Activated CD4-positive, alpha-beta memory T cell treated with anti-CD3 and anti-CD28 coated beads for 36 hours (primary cell): ENCODE measurements at places on chromosomes 16 and 17. TPM values are rescaled to one million over a fixed set of nuclear protein-coding genes. Genes with fewer than 3 reads are reported as not detected.

Gene HP
- not detected for total RNA-seq

Gene C17orf100
- 1.8 TPM for total RNA-seq

Gene ZNF668
- total RNA-seq: 13.3 TPM

Gene SLFN11
- total RNA-seq: 64.8 TPM

Gene TBC1D3H
- not detected for total RNA-seq

Gene COPZ2
- 4.9 TPM for total RNA-seq
